ENCODE measurements at places on chromosomes 16 and 17. TPM values are rescaled to one million over a fixed set of nuclear protein-coding genes. Genes with fewer than 3 reads are reported as not detected.

The ZNF668 gene
- total RNA-seq, result 27.8 TPM

DNA sequence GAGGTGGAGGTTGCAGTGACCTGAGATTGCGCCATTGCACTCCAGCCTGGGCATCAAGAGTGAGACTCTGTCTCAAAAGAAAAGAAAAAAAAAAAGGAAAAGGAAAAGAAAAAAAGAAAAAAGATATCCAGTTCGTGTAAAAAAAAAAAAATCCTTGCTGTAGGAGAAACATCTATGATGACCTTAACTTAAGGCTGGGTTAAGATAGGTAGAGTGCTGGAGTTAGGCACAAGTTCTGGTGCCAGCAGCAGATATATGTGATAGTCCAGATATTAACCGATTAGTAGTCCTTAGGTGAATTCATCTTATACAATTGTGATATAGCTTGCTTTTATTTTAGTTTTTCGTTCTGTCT is 17.2 kb downstream of the PSMD11 start:
- DNase-seq, result no peak

- DNase-seq, result no peak
Observed at GRCh38 chr17:44920565-44920940, 5.3 kb upstream of the GFAP start.

The NUP88 gene
- 95.8 TPM for total RNA-seq

GRCh38 chr17:19781488-19782458 is 33.7 kb upstream of the ALDH3A1 start:
- no peak for DNase-seq

The FOXK2 gene
- total RNA-seq, result 57.7 TPM

GRCh38 chr17:76515274-76515949 is 14.2 kb upstream of the RHBDF2 start:
- peak; percentile 73 for DNase-seq

DNA sequence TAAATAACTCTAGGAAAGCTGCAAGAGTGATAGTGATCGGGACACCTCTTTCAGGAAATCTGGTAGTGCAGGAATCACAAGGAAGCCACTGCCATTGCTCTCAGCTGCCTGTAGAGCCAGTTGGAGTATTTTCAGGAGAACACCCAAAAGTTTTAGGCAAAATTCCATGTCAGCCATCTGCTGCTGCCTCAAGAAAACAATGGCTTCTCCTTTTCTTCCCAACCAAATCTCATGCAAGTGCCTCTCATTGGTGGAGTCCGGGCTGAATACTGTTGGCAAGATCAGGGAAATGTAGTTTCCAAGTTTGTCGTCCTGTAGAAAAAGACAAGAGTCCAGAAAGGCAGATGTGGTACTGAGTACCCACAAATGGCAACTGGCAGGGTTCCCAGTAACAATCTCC is 54.9 kb upstream of the TANC2 start:
- no peak for DNase-seq

- no peak for DNase-seq
Observed at GRCh38 chr17:10743316-10744009, 13.6 kb upstream of the TMEM220 start.

- DNase-seq, result no peak
Observed at GRCh38 chr17:71793518-71793917, 327.3 kb upstream of the SOX9 start.

- no peak for DNase-seq
Observed at GRCh38 chr16:50574745-50575136, 26.5 kb downstream of the NKD1 start.

The MT1H gene
- total RNA-seq, result not detected

The TNK1 gene
- total RNA-seq, result 4.0 TPM

GRCh38 chr17:31740611-31741082 is 118.4 kb downstream of the COPRS start:
- no peak for DNase-seq

- DNase-seq, result no peak
Observed at GRCh38 chr17:38533866-38534497, 71.8 kb downstream of the SRCIN1 start.

Data from kidney epithelial cell (primary cell).